ENCODE measurements at places on chromosomes 4 and X.

DNA sequence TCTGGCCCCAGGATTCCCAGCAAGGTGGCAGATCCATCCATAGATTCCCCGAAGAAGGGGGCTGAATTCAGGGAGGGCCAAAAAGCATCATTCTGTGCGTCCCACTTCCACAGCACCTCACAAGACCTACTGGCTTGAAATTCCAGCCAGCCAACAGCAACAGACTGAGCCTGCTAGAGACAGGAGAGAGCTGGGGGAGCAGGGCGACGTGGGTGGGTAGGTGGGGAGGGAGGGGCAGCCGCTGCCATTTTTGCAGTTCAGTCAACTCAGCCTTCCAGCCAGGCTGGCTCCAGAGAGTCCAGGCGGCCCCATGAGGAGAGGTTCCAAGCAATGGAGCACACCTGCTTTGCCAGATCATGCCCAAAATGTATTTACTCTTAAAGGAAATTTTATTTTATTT lies 117.6 kb upstream of the DCAF12L1 start:
- no peak for DNase-seq

DNA sequence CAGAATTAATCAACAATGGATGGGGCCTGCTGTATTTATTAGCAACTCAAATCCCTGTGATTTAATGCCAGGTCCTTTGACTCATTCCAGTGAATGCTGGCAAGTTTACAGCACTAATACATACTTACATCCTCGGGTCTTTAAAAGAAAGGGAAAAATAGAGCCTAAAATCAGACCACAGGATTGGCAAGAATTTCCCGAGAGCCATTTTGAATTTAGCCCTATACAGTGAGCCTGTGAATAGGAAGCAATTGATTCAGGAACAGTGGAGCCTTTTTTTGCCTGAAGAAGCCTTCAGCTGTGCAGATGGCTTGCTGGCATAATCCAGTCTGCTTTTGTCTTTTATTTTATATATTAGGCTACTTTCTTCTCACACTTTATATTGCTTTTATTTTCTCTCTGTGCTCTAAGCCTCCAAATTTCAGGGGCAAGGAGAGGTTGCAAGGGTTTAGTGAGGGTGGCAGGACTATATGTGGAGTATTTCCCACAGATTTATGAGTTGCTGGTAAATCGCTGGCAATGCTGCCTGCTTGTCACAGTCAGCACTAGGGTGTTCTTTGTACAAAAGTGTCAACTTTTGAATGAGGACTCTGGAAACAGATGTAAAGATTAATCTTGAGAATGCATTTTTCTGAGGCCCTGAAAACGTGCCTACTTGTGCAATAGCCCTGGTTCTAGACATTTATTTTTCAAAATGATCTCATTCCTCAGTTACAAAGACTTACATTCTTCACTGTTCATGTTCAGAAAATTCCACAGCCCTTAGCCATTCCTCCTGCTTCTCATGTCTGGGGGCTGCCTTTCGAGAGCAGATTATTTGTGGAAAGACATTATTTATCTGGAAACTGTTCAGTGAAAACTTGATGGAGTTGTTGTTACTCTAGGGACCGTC lies 303.5 kb downstream of the SPRY1 start:
- no peak for DNase-seq

DNA sequence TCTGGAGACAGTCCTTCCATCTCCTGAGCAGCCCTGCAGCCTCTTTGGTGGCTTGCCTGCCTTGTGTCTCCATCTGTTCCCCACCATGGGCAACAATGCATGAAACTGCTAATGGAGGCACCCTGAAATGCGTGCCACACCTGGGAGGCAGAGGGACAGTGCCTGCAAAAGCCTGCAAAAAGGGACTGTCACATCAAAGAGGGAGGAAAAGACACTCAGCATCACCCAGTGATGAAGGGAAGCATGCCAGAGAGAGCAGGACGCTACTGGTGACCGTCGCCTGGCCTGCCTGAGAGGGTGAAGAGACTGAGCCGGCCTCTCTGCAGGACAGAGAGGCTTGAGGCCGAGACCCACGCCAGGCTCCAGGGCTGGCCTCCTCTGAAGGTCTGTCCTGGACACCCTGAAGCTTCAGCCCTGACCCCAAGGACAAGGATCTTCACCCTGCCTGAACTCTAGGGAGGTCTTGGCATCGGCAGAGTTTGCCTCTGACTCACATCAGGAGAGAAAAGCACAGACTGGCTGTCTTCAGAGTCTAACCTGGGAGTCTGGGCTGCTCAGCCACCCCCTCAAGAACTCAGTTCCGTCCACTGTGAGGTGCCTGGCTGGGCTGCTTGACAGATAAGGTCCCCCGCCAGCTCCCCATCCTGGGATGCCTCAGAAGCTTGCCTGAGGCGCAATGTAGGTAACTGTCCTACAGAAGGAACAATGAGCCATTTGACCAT lies 8.1 kb downstream of the ACSL1 start:
- DNase-seq = no peak

DNA sequence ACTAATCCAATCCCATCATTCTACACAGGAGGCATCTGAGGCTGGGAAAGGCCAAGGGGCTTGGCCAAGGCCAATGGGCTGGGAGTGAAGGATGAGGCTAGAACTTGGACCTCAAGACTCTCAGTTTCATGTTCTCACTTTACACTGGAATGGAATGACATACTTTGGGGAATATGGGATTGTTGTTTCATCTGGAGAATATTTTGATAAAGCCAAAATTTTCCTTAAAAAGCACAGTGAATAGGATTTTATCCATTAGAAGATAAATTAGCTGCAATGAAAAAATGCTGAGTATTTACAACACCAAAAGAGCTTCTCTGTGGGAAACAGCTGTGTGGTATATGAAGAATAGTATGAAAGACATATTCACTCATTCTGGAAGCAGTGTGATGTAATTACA lies 29.3 kb downstream of the SMIM20 start:
- DNase-seq = no peak

DNA sequence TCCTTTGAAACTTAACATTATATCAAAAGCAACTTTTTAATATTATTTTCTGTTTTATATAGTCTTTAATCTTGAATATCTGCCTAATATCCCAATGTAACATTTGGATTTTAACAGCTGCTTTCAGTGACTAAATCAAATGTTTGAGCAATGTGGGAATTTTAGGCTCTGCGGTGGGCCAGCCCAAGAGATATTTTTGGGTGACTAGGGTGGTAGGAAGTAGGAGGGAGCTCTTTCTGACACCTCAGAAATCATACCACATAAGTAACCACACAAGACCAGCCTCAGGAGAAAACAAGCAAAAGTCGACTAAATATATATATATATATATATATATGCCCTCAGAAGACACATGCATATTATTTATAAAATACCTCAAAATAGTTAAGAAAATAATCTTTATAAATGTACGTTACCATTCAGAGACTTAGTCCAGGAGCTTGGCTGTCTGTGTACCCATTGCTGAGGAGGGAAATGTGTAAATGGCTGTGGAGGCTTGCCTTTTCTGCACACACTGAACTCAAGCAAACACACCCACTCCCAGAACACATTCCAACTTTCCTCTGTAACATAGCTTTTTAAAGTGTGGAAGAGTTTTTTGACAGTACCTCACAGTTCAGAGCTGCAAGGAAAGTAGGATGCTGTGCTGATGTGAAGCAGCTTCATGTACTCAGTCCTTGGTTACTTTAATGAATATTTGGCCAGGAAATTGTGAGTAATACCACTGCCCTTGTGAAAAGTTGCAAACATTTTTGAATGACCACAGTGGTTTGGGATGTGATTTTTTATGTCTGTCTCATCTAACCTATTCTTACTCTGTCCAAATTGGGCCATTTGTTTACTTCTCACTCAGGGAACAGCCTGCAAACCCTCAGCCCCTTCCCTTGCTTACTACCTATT lies at the start of gene RTL3:
RTL3 (minus strand) TSS at position 484 of the 900 bp plus-strand sequence. CDS start 908 bp downstream, outside the sequence.
- DNase-seq = no peak

DNA sequence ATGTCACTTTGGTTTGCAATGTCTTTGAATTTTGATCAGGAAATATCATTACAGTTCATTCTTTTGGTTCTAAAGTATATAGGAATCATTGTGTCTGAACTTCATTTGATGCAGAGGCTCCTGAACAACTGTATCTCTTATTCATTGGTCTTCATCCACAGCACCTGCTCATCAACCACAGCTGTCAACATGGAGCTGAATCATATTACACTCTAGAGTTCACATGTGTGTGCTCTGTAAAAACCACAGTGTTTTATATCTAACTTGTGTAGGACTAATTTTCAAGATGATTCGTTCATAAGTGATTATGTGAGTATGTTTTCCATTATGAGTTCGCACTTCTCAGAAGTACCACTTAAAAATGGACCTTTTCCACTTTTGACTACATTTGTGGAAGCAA lies 643.3 kb upstream of the FAM241A start:
- DNase-seq = no peak

GRCh38 chr4:123804196-123804721 lies 407.7 kb downstream of the SPRY1 start:
- no peak for DNase-seq

DNA sequence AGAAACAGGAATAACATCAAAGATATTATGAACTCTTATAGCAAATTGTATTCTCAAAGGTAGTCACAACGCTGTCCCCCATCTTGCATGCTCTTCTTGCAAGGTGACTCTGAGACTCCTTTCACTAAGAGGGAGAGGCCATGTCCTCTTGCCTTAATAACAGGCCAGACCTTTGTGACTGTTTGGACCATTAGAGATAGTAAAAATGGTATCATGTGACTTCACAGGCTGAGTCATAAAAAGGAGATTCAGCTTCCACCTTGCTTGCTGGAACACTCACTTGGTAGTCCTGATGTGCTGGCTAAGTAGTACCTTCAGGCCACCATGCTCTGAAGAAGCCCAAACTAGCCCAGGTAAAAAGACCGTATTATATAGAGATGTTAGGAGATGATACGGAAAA lies 143.8 kb downstream of the FBXW7 start:
- no peak for DNase-seq

DNA sequence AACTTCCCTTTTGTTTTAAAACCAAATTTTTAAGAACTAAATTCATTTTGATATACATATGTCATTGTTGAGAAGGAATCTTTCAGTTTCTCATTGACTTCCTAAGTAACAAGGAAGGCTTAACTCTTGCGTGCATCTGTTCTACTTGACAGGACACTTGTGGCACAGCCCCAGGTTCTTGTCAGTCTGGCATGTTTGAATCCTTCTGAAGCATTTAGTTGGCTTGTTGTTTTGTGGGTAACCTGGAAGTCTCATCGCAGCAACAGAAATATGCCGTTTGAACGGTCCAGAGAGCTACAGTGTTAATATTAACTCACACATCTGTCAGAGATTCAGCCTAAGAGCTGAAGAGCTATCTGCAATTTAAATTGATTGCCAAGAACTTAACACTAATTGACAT lies 76.0 kb downstream of the GLRA3 start:
- DNase-seq = no peak

DNA sequence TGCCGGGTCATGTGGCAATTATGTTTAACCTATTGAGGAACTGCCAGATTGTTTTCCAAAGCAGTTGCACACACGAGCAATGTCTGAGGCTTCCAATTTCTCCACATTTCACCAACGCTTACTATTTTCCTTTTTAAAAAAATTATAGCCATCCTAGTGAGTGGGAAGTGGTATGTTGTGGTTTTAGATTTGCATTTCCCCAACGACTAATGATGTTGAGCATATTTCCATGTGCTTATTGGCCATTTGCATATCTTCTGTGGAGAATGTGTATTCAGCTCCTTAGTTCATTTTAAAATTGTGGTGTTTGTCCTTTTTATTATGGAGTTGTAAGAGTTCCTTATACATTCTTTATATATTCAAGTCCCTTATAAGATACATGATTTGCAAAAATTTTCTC lies 60.2 kb downstream of the MTMR1 start:
- DNase-seq = no peak

- DNase-seq = no peak
Measured at GRCh38 chr4:169758401-169758962, 738 bp upstream of the HPF1 start.

GRCh38 chr4:93063325-93063724 lies 759.6 kb downstream of the GRID2 start:
- DNase-seq = no peak

- DNase-seq = no peak
Measured at GRCh38 chrX:32966821-32967355, 244.5 kb downstream of the DMD start.

GRCh38 chr4:39892988-39893692 lies 84.6 kb downstream of the PDS5A start:
- no peak for DNase-seq

DNA sequence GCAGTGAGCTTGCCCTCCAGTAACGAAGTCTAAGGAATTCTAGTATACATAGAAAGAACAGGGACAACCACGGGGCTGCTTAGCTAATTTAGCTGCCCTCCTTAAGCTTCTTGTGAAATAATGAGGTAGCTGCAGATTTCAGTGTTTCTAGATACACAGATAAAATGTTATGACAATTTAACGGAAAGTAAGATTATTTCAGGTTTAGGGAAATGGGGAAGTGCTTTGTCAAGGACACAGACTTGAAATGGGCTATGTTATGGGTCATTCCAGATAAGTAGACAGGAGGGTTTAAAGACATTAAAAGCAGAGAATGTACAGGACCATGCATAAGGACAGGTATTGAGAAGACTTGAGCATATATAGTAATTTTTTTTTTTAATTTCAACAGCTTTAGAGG lies 34.2 kb upstream of the ZNF518B start:
- DNase-seq = no peak

DNA sequence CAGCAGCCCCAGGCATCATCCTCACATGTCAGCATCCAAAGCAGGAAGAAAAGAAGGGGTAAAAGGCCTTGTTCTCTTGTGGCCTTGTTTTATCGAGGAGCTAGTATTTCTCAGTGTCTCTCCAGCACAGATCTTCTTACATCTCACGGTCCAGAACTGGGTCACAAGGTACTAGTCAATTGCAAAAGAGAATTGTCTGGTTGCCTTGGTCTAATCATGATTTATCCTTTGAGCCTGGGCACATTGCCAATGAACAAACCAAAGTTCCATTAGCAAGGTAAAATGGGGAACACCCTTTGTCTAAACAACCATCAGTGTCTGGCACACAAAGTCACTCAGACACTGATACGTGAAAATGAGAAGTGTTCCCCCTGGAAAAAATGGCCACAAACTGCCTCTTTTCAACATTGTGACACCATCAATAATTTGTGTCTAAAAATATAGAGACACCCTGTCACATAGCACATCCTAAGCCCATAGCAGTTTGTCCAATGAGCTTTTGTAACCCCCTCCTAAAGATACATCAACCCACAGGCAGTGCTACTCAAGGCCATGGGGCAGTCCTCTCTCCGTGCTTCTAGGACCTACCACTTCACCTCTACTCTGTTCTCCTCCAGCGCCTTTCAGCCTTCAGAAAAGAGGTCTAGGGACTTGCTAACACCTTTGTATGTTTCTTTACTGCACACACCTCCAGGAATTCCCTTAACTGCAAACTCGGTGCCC lies 534.4 kb downstream of the MID1IP1 start:
- peak; percentile 5 for DNase-seq

GRCh38 chr4:113524096-113524495 lies 237.4 kb downstream of the CAMK2D start:
- DNase-seq = no peak

DNA sequence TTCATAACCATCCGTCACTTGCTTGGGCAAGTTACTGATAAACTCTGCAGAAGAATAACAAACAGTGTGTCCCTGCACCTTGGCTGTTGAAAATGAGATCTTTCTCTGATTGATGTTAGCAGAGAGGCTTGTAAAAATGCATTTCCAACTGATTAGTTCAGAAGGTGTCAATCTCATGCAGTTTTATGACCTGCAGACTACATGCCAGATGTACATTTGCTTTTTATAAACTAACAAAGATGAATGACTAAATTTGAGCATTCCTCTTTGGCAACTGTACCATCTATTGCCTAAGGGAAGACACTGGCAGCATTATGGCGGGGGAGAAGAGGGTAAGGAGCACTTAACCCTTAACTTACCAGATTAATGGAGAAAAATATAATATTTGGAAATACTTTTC lies 192.8 kb downstream of the DCTD start:
- DNase-seq = no peak
